Muscle of back (tissue), 13 donors: ENCODE measurements at places on chromosomes 2 and 18.
A peak's percentile ranks its signal among the peaks of the same experiment; 100 is the strongest.

DNA sequence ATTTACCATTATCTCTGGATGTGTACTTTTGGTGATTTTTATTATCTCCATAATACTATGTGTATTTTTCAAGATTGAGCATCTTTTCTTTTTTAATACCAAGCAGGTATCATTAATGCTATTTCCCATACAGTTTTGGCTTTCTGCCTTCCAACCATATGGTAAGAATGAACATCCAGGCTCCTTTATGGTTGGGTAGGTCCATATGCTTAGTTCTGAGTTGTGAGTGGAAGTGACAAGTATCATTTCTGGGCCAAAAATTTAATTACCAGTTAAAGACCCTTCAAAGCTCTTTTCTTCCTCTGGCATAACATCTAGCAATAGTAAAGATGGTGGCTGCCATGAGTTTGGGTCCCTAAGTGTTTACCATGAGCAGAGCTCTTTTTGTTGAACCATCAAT is 4.3 kb upstream of the RBM43 start:
- no peak for DNase-seq

- DNase-seq = no peak
These were observed 101.5 kb downstream of the CDH7 start for GRCh38 chr18:65852273-65852672.

DNA sequence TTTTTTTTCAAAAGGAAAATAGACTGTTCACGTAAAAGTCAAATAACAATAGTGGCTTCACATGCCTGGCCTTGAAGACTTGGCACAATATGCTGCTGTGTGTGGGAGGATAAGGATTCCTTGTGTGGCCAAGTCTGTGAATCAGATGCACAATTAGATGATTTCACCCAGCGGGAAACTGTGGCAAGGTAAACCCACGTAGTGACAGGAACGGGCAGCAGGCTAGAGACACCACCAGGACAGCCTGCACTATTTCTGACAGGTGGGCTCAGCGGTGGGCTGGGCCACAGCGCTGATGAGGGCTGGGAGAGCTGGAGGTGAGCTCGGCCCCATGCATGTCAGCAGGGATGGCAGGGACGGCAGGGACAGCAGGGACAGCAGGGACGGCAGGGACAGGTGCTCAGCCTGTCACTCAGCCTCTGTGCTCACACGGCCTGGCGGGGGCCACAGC is 21.6 kb downstream of the SNORC start:
- no peak for DNase-seq

DNA sequence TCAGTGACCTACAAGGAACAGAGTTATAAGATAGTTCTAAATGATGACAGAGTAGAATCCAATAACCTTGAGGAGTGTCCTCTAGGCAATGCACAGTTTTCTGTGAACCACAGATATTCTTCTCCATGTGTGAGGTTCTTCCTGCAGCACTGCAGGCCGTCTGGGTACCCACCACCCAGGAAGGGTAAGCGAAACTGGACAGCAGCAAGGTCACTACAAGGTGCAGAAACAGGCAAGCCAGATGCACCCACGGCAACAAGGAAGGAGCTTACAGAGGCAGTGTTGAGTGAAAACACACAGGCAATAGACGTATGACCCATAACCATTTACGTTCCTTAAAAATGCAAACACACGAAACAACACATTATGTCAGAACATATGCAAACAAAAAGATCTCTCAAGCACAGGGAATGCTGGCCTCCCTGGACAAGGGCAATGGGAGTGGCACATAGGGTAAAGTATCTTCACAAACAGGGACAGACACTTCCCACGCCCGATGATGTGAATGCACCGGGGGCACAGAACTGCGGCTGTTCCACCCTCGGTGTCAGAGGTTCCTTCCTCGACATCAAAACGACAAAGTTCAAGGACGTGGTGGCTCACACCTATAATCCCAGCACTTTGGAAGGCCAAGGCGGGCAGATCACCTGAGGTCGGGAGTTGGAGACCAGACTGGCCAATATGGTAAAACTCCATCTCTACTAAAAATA is 84.1 kb downstream of the NDUFA10 start:
- no peak for DNase-seq

DNA sequence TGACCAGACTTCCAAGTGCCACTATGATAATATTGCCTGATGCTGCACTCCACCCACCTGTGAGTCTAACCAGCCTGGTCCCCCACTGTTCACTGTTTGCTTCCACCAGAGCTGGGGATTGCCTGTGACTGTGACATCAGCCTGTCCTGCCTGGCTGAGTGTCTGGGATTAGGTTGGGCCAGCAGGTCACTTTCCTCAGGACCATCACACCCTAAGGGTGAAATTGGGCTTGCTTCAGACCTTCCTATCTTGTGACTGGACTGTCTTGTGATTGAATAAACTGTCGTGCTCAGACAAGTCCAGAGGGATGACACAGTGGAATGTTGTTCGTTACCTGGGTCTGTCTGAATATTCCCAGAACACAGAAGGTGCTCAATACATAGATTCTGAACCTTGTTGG is 87.4 kb upstream of the HK2 start:
- DNase-seq = no peak

- no peak for DNase-seq
These were observed 35.4 kb downstream of the EMILIN2 start for GRCh38 chr18:2882201-2882600.

- DNase-seq = no peak
These were observed 1386.0 kb upstream of the CELF4 start for GRCh38 chr18:38951633-38952032.

DNA sequence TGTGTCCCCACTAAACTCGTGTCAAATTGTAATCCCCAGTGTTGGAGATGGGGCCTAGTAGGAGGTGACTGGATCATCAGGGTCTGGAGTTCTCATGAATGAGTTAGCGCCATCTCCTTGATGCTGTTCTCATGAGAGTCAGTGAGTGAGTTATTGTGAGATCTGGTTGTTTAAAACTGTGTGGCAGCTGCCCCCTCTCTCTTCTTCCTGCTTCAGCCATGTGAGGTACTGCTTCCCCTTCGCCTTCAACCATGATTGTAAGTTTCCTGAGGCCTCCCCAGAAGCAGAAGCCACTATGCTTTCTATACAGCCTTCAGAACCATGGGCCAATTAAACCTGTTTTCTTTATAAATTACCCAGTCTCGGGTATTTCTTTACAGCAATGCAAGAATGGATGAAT is 50.4 kb downstream of the AP1S3 start:
- DNase-seq = no peak

DNA sequence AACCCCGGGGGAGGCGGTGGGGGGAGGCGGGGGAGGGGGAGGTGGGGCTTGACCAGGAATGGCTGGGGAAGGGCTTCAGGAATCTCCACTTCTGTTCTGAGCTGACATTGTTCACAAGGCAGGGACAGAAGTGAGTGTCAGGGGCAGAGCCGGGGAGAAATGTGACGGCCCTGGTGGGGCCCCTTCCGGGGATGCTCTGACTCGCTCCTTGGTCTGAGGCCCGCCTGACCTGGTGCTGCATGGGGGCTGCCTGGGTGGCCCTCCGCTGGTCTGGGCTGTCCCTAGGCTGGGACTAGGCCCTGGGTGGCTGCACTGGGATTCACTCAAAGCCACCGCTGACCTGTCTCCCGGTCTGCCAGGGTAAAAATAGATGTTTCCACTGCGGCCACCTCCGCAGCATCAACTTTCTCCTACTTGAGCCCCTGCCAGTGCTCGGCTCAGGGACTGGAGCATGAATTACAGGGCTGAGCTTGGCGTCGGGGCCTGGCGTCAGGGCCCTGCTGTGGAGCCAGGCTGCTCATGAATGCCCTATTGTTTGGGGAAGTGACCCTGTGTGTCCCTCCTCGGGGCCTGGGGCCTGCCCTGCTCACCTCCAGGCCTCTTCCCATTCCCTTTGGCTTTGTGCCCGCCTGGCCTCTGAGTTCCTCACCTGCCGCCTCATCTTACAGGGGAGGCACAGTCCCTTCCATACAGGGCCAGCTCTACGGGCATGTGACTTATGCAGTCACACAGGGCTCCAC is 247.5 kb downstream of the DYSF start:
- DNase-seq = peak; percentile 86

GRCh38 chr18:10140461-10141282 is 226.9 kb downstream of the VAPA start:
- no peak for DNase-seq

- DNase-seq = no peak
These were observed 92.2 kb upstream of the TGFA start for GRCh38 chr2:70645733-70646419.

DNA sequence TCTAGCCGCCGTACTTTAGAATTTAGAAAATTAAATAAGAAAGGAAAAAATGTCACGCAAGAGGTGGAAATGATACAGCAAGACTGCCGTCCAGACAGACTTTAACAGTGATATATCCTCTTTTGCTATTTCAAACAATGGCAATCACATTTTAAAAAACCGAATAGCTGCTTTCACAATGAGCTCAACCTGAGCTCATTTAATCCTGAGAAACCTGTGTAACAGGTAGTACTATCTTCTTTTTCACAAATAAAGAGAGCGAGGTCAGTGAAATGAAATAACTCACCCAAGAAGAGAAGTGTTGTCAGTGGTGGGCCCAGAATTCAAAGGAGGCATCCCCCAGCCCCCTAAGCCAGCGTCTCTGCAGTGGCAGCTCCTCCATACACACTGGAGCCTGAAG is 60.7 kb upstream of the DAPL1 start:
- DNase-seq = no peak

DNA sequence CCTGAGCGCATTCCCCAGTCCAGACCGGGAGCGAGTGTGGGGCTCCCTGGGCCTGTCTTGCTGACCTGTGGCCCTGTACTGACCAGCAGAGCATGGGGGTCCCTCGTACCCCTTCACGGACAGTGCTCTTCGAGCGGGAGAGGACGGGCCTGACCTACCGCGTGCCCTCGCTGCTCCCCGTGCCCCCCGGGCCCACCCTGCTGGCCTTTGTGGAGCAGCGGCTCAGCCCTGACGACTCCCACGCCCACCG is 5.3 kb downstream of the NEU4 start:
- DNase-seq = no peak

- DNase-seq = no peak
These were observed 576.2 kb downstream of the CPS1 start for GRCh38 chr2:211132573-211132972.

GRCh38 chr2:45869165-45869501 is 217.7 kb downstream of the PRKCE start:
- no peak for DNase-seq

DNA sequence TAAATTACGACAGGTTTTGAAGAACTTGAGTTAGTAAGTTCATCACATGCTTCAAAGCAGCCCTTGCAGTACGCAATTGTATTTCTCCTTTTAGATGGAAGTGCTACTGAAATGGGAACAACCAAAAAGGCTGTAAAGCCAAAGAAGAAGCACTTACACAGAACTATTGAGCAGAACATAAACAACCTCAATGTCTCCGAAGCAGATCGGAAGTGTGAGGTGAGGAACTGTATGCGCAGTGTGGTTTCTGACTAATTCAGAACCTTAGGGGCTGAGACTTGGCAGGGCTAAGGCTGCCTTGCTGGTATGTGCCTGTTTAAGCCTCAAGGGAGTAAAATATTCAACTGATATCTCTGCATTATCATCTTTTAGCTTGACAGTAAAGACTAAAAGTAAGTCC is 8.4 kb downstream of the NCAPH start:
- DNase-seq = no peak

DNA sequence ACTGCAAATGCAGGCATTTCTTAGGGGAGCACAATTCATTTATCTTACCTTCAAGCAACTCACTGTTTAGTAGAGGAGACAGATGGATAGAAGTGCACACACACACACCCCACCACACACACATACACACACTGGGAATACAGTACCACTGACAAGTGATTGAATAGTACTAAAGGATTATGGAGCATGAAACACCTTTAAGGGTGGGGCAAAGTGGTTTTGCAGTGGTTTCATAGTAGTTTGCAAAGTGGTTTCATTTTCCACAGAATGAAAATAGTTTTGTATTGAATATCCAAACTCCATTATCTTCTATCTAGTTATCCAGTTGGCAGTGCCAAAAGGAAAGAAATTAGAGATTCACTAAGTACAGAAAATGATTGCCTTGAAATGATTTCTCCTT is 18.9 kb downstream of the KIF5C start:
- no peak for DNase-seq

DNA sequence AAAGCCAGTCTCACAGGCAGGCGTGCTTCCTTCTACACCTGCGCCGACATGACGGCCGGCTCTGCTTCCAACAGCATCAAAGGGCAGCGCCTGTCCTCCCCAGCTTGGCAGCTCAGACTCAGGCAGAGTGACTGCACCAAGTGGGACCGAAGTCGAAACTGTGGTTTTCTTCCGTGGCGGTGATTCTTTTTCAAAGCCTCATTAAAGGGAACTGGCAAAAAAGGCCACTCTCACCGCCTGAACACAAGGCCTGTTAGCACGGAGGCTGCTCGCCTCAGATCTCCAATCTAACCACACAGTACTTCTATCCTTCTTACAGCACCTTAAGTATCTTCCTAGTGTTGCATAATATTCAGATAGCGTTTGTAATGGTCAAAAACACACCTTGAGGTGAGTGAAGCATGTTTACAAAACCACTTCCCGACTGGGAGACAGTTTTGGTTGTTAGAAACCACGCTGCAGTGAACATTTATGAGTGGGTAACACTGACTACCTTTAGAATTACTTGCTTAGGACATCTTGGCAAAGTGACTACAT is 236.4 kb downstream of the HDAC4 start:
- no peak for DNase-seq

DNA sequence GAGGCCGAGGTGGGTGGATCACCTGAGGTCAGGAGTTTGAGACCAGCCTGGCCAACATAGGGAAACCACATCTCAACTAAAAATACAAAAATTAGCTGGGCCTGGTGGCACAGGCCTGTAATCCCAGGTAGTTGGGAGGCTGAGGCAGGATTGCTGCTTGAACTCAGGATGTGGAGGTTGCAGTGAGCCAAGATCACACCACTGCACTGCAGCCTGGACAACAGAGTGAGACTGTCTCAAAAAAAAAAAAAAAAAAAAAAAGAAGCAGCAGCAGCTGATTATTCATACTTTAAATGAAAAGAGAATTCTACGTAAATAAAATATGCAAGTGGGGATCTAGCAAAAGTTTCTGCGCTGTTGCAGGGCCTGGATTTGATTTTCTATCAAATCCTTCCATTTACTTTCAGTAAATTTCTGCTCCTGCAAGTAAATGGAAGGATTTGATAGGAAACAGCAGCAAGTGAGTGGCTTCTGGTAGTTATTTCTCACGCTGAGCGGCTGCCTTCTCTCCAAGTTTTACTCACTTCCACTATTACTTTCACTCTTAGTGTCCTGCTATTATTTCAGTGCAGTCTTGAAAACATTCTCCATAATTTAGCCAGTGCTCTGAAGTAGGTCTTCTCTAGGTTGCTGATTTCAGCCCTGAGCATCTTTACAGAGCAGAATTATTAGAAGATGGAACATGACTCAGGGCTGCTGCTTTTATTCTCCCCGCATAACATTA is 68.4 kb downstream of the SLC16A14 start:
- no peak for DNase-seq

GRCh38 chr2:118202707-118203303 is 114.5 kb downstream of the INSIG2 start:
- no peak for DNase-seq
